ENCODE measurements at places on chromosomes 12 and 14.

DNA sequence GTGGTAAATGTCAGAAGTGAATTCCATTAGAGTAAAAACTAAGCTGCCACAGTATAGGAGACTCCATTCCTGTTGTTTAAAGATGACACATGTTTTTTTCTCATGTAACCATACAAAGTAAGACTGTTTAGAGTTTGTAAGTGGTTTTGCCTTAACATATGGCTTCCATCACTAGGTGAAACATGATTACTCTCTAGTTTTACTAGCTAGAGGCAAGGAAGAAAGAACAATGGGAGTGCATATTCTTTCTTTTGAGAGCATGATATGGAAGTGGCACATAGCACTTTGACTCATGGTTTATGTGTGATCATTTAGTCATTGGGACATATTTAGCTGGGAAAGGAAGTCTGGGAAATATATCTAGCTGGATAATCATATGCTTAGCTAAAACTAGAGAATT lies 7.7 kb downstream of the ATF7IP start:
- DNase-seq, result no peak

DNA sequence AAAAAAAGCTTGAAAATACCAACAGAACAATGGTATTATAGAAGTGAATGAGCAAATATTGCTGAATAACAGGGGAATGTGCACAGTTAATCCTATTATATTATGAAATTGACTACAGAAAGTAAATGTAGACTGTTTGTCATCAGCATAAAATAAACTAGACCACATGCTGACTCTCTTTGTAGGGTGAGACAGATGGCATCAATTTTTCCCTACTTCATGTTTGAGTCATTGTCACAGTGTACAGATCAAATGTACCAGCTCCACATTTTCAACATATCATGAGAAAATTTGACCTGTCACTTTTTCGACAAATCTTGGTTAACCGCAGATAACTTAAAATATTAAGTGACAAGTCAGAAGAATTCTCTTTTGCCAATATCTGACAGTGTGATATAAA lies 421.0 kb downstream of the RPL10L start:
- no peak for DNase-seq

DNA sequence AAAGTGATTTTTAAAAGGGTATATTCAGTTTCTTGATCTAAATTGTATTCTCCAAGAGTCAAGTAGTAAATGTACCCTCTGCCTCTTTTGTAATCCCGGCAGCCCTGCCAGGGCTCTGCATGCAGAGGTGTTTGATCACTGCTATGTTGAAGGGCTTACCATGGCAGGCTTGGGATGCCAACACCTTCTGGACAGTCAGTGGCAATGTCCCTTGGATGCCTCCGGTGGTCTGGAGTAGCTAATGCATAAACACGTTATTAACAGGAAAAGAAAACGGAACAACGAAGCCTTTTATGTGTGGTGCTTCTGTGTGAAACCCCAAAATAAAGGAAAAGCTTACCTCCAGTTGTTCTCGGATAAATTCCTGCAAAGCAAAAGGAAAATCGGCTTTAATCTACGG lies 19.9 kb downstream of the EIF2B2 start:
- DNase-seq, result no peak

DNA sequence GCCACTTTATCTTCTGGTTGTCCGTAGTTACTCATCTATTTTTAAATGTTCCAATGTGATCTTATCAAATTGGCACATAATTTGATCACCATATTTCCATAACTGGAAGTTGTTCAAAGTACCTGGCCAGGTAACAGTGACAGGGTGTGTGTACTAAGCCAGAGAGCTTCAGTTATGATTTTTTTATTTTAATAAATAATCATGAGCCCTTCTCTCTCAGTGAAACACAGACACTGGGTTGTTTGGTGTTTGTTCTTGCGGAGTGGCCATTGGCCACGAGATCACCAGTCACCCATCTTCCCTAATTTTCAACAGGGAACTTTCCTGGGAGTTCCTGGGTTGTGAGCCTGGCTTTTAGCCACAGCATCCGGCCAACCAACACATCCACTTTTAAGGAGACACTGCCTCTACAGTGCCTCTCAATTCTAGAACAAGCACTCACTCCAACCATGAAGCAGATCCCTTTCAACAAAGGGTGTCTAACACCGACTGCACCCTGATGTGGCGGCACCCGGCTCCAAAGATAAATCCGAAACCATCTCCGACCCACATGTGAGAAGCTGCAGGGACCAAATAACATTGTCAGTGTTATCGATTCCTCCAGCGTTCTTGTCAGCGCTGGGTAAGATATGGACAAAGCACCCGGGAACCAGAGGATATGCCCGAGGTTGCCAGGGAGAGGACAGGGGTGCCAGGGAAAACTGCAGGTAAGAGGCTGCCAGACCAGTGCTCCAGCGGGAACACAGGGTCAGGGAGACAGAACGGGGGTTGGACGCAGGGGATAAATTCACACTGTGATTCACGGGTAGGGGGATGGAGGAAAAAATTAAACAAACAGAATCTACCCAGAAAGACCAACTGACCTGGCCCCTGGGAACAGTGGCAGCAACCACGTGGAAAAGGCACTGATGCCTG lies 49.9 kb downstream of the FOXN3 start:
- DNase-seq, result no peak

DNA sequence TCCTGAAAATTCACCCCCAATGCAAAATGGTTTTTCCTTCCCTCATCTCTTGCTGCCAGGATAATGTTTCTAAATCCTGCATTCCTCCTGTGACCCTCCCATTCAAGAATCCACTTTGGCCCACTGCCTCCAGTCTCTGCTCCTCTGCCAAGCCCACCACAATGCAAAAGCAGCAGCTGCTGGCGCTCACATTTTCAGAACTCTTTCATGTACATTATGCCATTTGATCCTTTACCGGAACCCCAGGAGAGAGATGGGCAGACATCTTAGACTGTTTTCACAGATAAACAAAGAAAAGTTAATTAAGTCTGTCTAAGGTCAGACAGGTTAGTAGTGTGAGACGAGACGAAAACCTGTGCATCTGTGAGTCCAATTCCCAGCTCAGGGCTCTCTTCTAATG lies 12.9 kb downstream of the LRIG3 start:
- no peak for DNase-seq

- no peak for DNase-seq
Observed at GRCh38 chr12:59030415-59030814, 110.1 kb upstream of the LRIG3 start.

GRCh38 chr14:100234511-100234910 lies 4.4 kb upstream of the YY1 start:
- DNase-seq, result no peak

DNA sequence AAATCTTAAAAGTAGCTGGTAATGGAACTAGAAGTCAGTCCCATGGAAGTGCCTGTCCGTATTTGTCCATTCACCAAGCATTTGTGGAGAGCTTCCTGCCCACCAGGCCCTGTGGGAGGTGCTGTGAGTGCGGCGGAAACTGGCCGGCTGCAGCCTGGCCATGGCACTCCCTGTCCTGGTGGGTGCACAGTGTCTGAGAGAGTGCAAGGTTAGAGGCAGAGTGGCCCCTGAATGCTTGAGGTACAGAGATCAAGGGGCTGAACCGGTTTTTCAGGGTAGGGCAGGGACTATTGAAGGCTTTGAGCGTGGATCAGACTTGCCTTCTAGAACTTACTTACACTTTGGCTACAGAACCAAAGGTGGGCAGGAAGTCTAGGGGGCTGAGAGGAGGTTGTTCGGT lies 92.9 kb downstream of the ESR2 start:
- no peak for DNase-seq

DNA sequence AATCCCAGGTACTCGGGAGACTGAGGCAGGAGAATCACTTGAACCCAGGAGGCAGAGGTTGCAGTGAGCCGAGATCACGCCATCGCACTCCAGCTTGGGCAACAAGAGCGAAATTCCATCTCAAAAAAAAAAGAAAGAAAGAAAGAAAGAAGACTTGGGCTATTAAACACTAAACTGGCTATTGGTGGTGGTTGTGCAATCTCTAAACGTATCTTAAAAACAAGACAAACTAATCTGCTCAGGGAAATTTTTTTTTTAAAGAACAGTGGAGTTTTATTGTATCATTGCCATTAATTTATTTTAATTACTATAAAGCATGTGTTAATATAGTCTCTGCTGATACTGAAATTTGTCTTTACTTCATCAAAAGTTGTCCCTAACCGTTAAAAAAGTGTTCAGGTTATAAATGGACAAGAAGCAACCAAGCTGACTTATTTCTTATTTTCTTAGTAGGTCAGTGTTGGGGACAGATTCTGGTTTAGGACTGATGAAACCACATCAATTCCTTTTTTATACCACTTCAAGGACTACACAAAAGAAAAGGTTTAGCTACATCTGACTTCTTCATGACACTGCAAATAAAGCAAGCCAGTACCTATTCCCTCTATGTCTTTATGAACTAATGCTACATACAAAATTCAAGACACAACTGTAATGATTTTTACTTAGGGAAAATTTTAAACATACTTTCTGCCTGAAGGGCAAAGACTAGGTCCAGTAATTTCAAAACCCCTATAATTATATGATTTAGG lies 68.7 kb upstream of the KRAS start:
- DNase-seq, result no peak

DNA sequence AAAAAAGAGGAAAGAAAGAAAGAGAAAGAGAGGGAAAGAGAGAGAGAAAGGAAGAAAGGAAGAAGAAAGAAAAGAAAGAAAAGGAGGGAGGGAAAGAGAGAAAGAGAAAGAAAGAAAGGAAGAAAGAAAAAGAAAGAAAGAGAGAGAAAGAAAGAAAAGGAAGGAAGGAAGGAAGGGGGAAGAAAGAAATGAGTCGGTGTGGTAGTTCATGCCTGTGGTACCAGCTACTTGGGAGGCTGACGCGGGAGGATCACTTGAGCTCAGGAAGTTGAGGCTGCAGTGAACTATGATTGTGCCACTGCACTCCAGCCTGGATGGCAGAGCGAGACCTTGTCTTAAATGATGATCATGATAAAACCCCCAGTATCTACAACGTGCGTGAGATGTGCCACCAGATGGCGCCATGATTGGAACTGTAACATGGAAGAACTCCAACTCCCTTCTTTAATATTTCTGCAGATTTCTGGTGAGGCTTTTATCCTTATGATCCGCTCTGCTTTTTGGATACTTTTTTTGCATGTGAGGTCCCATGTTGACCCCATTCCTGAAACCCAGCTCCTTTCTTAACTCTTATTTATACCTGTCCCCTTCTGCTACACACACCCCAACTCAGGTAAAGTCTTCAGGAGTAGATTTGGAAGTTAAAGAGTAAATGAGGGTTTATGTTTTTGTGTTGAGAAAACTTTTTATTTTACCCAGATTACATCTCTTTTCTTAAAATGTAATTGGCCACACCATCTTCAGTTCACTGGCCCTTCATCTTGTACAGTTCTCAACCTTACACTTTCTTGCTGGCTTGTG lies 25.6 kb downstream of the RNASE10 start:
- DNase-seq, result peak; percentile 41

DNA sequence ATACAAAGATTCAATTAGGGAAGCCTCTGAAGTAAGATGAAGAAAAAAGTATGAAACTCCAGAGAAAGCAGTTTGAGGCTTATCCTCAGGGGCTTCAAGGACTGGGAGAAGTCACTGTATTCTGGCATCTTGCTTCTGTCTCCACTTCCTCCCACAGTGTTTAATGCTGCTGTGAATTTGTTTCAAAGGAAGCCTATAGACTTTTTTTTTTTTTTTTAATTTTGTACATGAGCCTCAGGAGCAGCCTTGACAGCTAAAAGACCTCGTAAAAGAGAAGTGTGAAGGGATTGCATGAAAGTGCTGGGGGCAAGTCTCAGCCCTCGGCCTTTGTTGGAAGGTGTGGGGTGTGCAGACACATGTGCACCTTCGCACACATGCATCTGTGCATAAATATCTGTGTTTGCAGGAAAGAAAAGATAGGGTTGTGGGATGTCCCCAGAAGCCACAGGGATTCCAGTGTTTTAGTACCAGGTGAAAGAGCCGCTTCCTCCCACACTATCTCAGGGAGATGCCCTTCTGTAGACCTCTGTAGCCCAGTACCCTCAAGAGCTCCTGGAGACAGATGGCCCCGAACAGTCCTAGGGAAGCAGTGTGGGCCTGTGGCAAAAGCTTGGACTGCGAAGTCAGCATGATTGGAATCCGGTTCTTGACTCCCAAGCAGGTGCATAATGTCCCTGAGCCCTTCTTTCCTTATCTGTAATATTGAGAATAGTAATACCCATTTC lies 193.5 kb upstream of the BCL2L14 start:
- DNase-seq, result no peak

DNA sequence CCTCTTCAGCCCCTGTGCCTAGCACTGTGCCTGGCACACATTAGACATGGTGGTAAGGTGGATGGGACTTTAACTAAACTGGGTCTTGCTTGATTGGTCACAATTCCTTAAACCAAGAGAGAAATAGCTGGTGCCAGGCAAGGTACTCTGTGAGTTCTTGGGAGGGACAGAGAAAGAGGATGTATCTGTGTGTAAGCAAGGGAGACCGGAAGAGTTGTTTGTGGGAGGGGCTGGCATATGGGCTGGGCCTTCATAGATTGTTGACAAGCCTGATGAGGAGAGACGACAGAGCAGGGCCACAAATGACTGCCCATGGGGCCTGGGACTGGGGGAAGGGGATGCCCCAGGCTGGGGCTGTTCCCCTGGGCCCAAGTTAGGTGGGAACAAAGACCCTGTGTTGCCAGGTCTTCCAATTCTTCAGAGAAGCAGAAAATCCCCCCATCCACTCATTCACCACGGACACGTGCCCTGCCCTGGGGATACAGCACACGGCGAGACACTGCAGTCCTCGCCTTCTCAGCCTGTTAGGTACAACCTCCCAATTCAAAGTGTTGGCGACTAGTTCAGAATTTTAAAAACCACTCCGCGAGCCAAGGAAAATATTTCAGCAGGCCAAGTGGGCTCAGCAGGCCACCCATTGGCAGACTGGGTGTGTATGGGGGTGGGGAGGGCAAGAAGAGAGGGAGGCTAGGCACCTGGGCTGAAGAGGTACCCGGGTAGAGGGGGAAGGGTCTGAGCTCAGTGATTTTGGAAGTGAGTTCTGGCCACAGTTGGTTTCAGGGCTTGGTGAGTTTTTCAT lies 11.4 kb upstream of the CYP46A1 start:
- DNase-seq, result no peak

DNA sequence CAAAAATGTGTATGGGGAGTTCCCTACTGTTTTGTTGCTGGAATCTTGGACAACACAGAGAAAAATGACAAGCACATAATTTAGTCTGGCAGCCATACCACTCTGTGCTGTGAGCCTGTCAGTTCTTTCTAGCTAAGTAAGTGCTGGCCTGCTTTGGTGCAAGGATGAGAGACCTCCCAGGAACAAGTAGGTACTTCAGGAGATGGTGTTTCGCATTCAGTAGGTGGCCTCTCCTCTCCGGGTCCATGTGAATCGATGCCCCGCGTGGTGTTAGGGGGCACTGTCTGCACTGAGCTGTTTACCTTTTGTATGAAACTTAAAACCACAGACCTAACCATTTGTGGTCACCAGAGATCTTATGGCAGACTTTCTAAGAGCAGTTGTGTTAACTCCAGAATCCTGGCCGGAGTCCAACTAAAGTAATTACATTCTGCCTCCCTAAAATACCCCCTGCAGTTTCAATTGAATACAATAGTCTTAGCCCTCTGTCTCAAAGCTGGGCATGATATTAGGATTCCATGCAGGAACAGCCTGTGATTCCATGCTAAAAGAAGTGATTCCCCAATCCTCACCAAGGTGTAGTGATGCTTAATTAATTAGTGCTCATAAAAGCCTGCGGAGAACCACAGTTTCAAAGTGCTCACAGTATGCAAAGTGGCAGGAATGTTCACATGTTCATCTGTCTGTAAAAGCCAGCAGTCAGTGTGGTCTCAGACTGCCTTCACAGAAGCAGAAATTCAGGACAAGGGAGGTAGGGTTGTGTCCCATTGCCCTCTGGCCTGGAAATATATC lies 64.2 kb downstream of the LLPH start:
- no peak for DNase-seq

Data from HS-27A (cell line).